Ovary (tissue), 10 donors: ENCODE measurements at places on chromosomes 2 and 18. TPM values are rescaled to one million over a fixed set of nuclear protein-coding genes. Genes with fewer than 3 reads are reported as not detected.

- no peaks in the 10 kb centered on the region for H3K27me3 ChIP-seq
- DNase-seq, result no peak
- H3K4me1 ChIP-seq, result peaks cover 13% of the 10 kb centered on the region
- H3K36me3 ChIP-seq, result no peaks in the 10 kb centered on the region
- no peak overlapping the region for H3K27ac ChIP-seq
These were observed 166.7 kb upstream of the GLI2 start for GRCh38 chr2:120568975-120569268.

GRCh38 chr2:62102402-62102920 lies 93.5 kb upstream of the B3GNT2 start:
- no peak overlapping the region for H3K4me3 ChIP-seq
- no peak overlapping the region for H3K27ac ChIP-seq
- no peaks in the 10 kb centered on the region for H3K4me1 ChIP-seq
- DNase-seq, result no peak
- H3K27me3 ChIP-seq, result no peaks in the 10 kb centered on the region

- no peaks in the 10 kb centered on the region for H3K4me1 ChIP-seq
- no peak for DNase-seq
- no peak overlapping the region for H3K4me3 ChIP-seq
- no peaks in the 10 kb centered on the region for H3K27me3 ChIP-seq
- no peak overlapping the region for H3K27ac ChIP-seq
These were observed 27.0 kb downstream of the TMEM182 start for GRCh38 chr2:102788885-102789260.

GRCh38 chr18:26649193-26649543 lies 100.8 kb upstream of the KCTD1 start:
- H3K27me3 ChIP-seq, result no peaks in the 10 kb centered on the region
- H3K4me1 ChIP-seq, result no peaks in the 10 kb centered on the region
- no peak overlapping the region for H3K4me3 ChIP-seq
- H3K36me3 ChIP-seq, result no peaks in the 10 kb centered on the region
- DNase-seq, result no peak
- H3K27ac ChIP-seq, result no peak overlapping the region

- H3K4me3 ChIP-seq, result no peak overlapping the region
- DNase-seq, result no peak
- no peak overlapping the region for H3K27ac ChIP-seq
- no peaks in the 10 kb centered on the region for H3K27me3 ChIP-seq
- H3K36me3 ChIP-seq, result no peaks in the 10 kb centered on the region
- no peaks in the 10 kb centered on the region for H3K4me1 ChIP-seq
These were observed 207.3 kb upstream of the GYPC start for GRCh38 chr2:126448611-126449010.

DNA sequence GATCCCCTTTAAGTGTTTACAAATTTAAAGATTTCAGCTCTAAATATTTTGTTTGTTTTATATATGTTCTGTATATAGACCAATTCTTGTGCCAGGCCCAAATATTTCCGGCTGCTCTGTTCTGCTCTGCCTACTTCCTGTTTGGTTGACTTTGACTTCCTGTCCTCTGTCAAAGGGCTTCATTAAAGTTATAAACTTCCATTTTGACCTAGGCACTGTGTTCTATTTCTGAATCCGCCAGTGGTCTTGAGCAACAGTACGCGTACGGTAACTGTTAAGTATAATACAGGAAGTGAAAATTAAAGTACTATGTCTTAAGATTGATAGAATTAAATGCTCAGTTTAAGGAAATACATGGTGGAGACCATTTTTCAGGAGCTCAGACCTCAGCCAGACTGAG lies 13.5 kb upstream of the REL start:
- H3K27me3 ChIP-seq, result no peaks in the 10 kb centered on the region
- H3K36me3 ChIP-seq, result no peaks in the 10 kb centered on the region
- no peak overlapping the region for H3K4me3 ChIP-seq
- DNase-seq, result no peak

Gene RAB27B
- 0.05 TPM for total RNA-seq

Gene FOXD4L1
- total RNA-seq, result not detected
